ENCODE measurements at places on chromosomes 16 and 17.

- DNase-seq = no peak
Measured at GRCh38 chr16:90032674-90033331, 13.5 kb upstream of the DBNDD1 start.

DNA sequence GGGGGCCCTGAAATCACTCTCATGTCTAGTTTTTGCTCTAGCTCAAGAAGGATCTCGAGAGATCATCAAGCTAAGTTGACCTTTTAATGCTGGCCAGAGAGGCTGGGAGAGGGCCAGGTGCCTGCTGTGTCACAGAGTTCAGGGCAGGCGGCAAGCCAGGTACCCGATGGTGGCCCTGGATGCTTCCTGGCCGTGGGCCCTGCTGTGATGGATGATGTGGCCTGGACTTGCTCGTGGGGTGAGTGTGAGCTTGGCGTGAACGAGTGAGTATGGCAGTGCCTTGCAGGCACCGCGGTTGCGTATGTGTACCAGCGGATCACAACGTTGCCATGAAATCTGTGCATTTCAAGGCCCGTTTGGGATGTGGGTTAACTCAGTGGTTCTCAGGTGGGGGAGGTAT, 7.4 kb downstream of the IRF8 start:
- no peak for DNase-seq

- DNase-seq = no peak
Measured at GRCh38 chr17:66399441-66399840, 97.0 kb downstream of the PRKCA start.

GRCh38 chr17:72004011-72004427, 116.8 kb upstream of the SOX9 start:
- no peak for DNase-seq

DNA sequence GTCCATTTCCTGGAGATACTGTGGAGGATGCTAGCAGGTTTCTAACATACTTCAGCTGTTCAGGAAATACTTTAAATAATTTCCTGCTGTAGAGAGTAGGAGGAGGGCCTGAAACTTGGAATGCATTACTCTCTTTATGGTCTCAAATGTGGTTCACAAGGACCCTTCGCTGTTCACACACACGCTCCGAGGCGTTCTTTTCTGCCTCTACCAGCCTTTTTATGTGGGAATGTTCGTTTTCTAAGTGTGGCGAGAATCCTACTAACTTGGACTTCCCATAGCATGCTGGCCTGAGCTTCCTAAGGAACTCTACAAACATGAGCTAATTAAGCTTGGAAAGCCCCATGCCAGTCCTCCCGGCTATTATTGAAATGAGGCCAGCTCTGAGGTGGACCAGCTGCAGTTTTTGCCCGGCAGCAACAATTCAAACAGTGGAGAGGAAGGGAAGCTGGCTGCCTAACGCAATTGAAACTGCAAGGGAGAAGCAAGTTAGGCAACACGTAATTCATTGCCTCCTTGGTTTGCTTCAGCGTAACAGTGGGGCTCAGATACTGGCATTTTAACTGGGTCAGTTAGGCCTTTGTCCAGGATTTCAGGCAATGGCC, 18.9 kb downstream of the KPNA2 start:
- DNase-seq = no peak

DNA sequence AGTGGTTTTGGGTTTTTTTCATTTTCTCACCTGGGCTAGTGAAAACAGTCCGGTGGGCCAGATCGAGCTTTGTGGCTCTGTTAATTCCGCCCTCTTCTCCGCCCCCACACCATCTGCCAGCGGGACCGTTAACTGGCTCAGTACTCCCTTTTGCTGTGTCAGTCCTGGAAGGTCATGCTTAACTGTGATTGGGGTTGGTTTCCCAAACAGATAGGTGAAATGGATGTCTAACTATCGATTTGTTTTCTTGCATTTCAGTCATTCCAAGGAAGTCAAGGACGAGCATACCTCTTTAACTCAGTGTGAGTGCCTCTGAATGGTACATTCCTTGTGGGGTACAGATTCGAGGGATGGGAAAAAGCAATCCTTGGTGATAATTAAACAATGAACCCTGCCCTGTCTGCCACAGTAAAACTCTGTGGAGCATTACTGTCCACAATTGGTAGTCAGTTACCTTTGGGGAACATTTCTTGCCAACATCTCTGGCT, 56.7 kb downstream of the YPEL2 start:
- no peak for DNase-seq

GRCh38 chr17:82931699-82932517, 92.1 kb upstream of the ZNF750 start:
- no peak for DNase-seq

- peak; percentile 51 for DNase-seq
Measured at GRCh38 chr16:75921281-75921680, 195.0 kb upstream of the CPHXL start.

- no peak for DNase-seq
Measured at GRCh38 chr16:77353587-77354263, 81.1 kb downstream of the ADAMTS18 start.

GRCh38 chr16:53713403-53714204, 9.6 kb downstream of the FTO start:
- DNase-seq = no peak

DNA sequence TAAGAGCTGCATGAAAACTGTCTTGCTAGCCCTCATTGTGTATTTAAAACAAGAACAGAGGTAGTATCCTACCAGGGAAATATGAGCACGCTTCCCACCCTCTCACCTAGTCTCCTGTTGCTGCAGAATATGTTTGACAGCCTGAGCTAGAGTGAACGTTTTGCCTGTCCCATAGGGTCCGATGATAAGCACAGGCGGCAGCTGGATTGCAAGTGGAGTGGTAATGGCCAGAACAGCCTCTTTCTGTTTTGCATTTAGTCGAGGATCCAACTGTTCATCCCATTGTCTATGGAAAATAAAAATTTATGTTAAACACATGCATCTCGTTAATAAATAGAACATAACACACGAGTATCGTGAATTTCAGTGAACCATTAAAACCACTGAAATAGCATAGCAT, 84.2 kb downstream of the HELZ start:
- no peak for DNase-seq

GRCh38 chr16:73172241-73172972, 124.5 kb upstream of the ZFHX3 start:
- DNase-seq = peak; percentile 75

DNA sequence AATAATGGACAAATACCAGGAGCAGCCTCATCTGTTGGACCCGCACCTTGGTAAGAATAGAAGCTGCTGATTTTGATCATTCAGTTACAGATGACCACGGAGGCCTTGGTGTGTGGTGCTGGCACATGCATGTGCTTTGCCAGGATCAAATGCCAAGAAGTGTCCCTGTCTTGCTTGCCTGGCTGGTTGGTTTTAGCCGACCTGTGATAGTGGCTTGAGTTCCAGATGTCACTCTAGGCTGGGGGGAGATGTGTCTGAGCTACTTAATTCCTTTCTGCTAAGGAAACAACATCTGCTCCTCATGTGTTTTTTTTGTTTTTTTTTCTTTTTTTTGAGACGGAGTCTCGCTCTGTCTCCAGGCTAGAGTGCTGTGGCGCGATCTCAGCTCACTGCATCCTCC, 4.3 kb downstream of the TBCD start:
- no peak for DNase-seq

DNA sequence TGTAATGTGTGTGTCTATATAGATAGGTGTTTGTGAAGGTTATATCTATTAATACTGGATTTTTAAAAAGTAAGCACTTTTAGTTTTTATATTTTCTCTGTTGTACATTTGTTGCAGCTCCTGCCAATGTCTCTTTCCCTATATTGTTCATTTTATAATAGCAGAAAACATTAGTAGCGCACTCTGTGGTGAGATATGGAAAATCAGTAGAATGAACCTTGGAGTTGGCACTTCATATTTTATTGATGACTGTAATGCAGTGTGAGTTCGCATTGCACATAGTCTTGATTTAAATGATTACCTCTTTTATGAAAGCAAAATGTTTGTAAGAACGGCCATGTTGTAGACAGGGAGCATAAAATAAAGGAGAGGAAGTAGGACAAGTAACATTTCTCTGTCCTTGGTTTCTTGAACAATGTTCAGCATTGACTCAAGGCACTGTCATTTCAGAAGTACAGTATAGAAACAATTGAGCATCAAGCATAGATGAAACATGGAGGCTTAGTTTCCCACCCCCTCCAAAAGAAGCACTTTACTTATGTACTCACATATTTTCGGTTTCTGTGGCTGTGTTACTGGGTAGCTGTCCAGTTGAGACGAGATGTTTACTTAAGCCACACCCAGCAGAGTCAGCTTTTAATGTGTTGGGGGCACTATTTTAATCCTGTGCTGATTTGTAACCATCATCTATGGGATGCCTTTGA, 74.0 kb downstream of the TANC2 start:
- peak; percentile 48 for DNase-seq

- DNase-seq = peak; percentile 21
Measured at GRCh38 chr17:78664476-78665386, 87.5 kb upstream of the DNAH17 start.

GRCh38 chr17:42670789-42671657, 5.8 kb downstream of the PLEKHH3 start:
- DNase-seq = no peak

GRCh38 chr17:6057562-6057961, 12.6 kb upstream of the WSCD1 start:
- DNase-seq = no peak

GRCh38 chr16:89890200-89890599, 16.8 kb downstream of the TCF25 start:
- no peak for DNase-seq

DNA sequence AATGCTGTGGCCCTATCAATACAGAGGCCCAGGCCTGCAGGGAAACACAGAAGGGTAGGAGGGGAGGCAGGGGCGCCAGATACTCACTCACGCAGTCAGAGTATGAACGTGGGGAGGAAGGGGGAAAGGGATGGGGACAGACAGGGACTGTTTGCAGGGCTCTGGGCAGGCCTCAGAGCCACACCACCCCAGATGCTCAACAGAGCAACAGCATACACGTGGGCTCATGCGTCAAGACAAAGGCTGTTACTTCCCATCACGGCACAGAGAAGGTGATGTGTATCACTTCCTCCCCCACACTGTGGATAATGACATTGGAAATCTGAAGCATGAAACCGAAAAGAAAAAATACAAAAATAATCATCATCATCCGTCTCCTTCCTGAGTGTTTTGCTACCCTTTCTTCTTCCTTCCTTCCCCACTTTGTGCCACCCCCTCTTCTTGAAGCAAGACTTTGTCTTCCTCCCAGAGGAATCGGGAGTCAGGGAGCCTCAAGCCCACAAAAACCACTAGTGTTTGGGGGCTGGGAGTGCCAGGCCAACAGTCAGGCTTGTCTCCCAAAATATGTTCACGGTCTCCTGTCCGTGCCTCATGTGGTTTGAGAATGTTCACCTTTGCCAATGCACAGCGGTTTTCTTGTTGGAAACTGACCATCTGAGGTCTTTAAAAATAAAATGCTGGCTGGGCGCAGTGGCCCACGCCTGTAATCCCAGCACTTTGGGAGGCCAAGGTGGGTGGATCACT, 20.1 kb downstream of the SLC39A11 start:
- no peak for DNase-seq

DNA sequence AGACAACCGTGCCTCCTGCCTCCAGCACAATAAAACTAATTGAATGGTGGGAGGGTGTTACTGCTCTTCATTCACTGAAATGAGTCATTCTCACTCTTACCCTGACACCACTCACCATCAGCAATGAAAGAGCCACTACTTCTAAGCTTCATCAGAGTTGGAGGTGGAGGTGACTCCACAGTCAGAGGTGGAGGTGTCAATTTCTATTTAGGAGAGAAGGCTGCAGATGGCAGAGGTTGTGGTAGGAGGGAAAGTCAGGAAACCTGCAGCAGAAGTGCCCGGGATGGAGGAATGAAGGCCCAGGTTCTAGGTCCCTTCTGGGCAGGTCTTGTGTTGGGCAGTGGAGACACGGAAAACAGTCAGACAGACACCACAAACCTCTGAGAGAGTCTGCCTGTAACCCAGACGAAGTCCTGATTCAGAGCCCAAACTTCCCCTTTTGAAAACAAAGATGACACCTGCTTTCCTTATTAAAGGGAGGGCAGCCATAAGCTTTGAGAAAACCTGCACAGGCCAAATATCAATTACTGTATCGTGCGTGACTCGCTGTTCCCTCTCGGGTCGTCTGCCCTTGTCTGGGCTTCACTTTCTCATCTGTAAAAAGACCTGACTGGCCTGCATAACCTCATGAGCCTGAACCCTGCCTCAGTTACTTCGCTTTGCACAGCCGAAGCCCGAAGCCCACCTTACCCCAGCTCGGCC, 668 bp downstream of the ATPAF2 start:
- DNase-seq = no peak

DNA sequence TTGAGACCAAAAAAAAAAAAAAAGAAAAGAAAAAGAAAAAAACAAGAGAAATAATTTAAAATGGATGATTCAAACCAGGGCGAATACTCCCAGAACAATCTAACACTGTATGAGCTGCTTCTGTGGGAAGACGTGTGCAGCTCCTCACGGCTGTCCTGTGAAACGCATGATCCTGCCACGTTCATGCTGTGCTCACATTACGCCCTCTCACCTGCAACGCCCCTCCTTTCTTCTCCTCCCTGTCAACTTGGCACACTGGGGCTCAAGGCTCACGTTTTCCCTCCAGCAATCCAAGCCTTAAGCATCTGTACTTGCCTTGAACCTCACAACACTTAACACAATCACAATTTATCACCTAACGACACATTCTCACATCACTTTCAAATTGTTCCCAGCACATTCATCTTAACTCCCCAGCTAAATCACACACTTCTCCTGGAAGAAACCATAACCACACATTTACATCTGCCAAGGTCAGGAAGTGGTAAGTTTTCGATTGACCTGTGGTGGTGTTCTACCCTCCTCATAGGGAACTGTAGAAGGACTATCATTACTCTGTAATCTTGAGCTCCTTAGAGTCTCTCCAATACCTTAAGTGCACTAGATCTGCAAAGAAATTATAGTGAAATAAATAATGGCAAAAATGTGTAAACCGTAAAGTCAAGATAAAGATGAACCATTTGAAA, 29.1 kb downstream of the MBTPS1 start:
- DNase-seq = no peak

DNA sequence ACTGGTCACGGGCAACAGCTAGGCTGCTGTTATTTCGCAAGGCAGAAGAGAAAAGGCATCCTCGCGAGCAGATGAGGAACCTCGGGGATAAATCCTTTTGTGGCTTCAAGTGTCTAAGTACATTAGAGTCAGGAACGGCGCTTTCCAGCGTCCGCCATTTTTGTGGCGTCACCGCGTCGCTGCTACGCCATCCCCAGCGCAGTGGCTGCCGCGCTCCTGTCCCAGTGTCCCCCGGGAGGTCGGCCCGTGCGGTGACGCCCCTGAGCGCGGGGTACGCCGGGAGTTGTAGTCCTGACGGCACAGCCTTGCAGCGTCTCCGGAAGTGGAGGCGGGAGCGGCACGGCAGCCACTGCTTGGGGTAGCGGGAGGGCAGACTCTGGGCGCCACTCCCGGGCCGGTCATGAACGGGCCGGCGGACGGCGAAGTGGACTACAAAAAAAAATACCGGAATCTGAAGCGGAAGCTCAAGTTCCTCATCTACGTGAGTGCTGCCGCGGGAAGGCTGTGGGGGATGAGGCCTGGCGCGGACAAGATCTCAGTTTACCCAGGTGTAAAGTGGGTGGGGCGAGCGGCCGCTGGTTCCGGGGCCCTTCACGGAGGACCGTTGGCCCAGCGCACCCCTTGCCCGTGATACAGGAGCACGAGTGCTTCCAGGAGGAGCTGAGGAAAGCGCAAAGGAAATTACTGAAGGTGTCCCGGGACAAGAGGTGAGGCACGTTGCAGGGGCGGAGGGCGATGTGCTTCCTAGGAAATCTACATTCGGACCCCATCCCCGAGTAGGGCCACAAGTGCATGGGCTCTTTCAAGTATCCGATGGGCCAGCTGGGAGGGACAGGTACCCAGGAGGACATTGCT, at the start of gene INO80E:
INO80E (plus strand) TSS at position 331 of the 855 bp plus-strand sequence; CDS start at position 401, 70 bp downstream.
- peak; percentile 95 for DNase-seq

Measured in COR-L47 (cell line).